Gastroesophageal sphincter (tissue), 4 donors: ENCODE measurements at places on chromosomes 7 and 10.

DNA sequence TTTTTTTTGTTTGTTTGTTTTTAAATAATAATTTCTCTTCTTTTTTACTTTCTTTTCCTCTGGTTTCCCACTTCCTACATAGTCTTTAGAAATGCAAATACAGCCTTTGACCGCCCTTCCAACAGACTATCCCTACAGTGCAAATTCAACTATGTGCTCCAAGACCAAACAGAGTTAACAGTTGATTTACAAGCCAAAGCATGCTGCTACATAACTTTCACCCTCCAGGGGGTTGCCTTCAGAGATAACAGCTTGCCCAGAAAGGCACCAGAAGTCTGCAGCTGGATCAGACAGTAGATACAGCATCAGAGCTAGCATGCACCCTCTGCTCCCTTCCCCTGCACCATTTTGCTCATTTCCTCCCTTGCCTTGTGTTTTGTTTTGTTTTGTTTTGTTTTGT lies 539.0 kb downstream of the ZWINT start:
- ATAC-seq: no peak

- no peak for ATAC-seq
These were observed 50.2 kb downstream of the IQUB start for GRCh38 chr7:123484199-123484598.

GRCh38 chr10:78913219-78914059 lies 155.3 kb upstream of the ZMIZ1 start:
- ATAC-seq: no peak

GRCh38 chr10:74754381-74754821 lies 72.0 kb upstream of the KAT6B start:
- ATAC-seq: no peak

DNA sequence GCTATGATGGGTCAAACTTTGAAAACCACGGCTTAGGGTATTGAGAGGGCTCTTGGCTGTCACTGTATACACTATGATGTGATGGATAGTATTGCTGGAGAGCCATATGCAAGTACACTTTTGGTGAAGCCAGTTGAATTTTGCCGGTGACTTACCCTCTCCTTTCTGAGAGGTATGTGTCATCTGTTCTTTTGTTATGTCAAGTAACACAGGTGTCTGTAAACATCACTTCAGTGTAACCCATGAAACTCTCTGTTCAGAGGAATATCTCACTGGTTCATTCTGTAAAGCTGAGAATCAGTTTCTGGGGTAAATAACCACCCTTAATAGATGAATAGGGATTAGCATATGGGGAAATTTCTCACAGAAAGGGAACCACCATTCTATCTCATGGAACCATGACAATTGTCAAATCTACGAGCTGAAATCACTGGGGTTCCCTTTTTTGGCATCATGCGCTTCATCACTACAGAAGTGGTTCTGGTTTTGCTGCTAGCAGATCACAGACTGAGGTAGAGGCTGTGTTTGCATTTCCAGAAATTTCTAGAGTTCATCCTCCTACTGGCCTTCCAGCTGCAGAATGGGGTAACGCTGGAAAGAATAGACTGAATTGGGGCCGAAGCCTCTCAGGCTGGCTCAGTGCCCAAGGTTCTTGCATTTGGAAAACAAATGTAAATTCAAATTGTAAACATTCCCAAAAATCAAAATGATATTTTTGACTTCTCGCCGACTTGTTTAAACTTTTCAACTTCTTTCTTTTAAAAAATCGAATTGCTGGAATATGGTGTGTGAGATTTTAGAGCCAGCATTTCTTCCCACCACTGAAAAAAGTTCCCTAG lies 83.3 kb upstream of the CREB5 start:
- no peak for ATAC-seq

DNA sequence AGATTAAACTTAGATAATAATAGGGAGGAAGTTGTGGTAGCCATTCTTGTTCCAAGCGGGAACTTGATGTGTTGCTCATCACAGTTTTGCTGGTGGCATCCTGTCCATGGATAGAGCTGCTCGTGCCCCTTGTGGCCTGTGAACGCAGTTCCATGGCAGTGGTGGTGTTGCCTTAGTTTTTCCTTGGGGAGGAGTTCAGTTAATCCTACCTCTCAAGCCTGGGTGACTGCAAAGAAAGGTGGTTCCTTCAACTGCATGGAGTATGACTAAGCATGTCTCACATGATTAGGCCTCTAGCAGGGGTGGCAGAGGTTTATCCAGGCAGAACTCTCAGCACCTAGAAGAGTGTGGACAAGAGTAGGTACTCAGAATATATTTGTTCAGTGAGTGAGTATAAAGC lies 99.7 kb downstream of the MAPK8 start:
- no peak for ATAC-seq

DNA sequence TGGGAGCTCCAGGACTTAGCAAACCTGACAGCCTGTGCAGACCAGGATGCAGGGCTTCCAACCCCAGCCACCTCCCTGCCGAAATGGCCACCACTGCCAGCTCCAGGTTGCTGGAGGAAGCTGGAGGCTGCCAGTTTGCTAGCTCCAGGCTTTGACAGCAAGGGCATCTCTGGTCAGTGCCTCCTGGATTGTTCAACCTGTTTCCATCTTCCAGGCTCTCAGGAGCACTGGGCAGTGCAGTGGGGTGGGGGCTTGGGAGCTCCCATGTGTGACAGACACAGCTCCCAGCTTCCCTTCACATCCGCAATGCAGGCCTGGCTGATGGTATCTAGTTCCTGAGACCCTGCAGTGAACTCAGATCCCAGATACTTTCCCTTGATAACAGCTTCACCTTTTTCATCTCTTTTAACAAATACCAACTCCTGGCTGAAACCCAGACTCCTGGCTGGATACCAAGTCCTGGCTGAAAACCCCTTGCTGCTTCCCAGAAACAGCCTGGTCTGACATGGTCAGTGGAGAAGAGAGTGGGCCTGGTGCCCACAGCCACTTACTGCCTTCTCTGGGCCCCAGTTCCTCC lies 20.8 kb upstream of the RET start:
- ATAC-seq: no peak

- no peak for ATAC-seq
These were observed 14.2 kb downstream of the SNX8 start for GRCh38 chr7:2299870-2300512.

DNA sequence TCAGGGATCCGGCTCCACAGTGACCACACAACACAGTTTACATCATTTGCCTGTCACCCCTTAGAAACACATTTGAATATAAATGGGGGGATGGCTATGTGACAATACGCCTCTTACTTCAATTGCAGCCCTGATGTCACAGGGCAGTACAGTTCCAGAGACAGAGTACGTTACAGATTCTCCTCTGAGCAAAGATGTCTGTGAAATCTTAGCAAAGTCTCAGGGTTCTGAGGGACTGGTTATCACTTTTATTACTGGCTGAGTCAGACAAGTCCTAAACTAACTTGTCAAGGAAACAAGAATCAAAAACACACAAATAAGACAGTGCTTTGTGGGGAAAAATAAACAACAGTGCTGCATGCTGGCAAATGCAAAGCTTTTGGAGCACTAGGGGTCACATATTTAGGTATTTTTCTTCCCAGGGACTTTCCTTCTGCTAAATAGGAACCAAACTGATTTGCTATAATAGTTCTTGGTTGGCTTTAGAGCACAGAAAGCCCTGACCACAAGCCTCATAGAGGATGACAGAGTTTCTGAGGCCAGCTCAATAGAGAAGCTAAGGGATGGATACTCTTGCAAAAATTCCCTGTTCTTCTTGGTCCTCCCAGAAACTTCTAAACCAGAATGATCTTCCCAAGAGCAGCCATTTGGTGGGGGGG lies 501.6 kb downstream of the GRID1 start:
- no peak for ATAC-seq

GRCh38 chr7:103343332-103343731 lies 1.2 kb downstream of the DNAJC2 start:
- no peak for ATAC-seq

DNA sequence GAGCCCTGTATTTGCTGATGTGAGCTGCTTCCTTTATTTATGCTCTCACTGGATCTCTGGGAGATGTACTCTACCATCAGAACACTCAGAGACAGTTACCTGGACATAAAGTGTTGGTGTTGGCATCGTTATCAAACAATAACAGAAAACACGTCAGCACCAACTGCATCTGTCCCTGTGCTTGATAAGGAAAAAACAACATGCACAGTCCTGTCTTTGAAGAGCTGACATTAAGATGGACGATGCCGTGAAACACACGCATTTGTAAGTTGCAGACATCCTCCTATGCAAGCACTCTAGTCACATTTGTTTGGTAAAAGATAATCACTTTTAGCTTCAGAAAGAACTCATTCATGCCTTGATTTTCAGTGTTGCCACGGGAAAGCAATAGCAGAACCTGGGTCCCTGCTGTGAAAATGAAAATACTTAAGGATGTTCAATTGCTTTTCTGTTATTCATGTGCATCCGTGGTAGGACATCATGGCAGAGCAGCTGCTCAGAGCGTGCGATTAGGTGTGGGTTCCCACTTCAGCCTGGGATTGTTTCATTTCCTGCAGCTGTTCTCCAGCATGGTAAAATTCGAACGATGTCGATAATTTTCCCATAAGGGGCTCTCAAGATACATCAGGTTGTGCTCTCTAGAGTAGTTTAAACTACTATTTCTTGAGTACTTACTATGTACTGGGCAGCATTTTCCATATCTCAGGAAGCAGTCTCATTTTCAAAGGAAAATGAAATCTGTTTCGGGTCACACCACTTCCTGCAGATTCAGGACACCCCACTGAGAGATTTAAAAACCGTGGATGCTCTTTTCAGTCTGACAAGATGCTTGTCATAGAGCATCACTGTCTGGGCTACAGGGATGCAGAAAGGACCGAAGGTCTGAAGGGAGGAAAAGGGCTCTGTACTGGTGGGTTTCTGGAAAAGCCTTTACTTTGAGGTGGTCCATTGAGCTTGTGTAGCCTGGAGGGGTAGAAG lies 248.7 kb downstream of the CAMK1D start:
- no peak for ATAC-seq

DNA sequence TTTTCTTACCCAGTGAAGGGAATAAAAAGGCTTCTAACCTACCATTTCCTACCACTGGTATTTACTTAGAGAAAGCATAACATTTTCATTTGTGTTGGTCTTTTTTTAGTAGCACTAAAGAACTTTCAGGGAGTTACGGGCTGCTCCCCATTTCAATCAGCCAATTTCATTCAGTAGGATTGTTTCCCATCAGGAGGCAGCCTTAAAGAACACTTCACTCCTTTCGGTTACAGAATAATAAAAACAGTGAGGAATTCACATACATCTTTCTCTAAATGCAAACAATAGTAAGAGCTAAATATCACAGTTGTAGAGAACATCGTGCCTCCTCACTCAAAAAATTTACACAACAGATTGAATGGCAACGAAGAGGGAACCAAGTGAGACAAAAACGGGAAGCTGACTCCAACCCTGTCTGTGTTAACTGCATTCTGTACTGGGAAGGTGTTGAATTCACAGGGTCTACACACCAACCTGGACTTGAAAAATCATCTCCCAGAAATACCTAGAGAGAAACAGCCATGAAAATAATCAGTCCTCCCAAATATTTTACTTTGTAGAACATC lies 55.5 kb upstream of the ABLIM1 start:
- no peak for ATAC-seq

- peak; percentile 79 for ATAC-seq
These were observed at the start of gene PIK3AP1 for GRCh38 chr10:96720422-96721206. Gene PIK3AP1 (minus strand): TSS chr10:96720514. CDS start chr10:96720394, 120 bp downstream.

GRCh38 chr7:102872460-102872859 lies 40.3 kb upstream of the LRRC17 start:
- ATAC-seq: no peak

GRCh38 chr10:90856964-90857634 lies 740 bp downstream of the HTR7 start:
- peak; percentile 14 for ATAC-seq

GRCh38 chr7:118214833-118215182 lies 9.7 kb upstream of the ANKRD7 start:
- ATAC-seq: no peak
